ENCODE measurements at places on chromosomes 1 and 21.
A peak's percentile ranks its signal among the peaks of the same experiment; 100 is the strongest.

DNA sequence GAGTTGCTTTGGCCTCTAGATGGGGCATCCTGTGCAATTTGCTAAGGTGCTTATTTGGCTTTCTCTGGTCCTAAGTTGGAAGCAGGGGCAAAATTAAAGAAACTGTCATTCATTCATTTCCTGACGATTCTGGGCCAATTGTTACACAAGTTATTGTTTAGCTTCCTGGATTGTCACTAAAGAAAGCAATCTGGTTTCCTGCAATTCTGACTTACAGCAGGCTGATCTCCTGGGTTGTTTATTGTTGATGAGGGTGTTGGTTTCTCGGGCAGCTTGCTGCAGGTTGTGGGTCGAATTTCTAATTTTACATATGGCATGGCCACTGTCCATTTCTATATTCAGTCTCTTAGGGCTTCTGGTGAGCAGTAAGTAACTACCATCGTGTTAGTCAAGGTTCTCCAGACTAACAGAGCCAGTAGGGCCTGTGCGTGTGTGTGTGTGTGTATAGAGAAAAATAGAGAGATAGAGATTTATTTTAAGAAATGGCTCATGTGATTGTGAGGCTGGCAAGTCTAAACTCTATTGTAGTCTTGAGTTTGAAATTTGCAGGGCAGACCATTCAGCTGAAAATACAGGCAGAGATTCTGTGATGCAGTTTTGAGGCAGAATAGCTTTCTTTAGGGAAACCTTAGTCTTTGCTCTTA lies 30.4 kb downstream of the CTH start:
- no peak for DNase-seq

DNA sequence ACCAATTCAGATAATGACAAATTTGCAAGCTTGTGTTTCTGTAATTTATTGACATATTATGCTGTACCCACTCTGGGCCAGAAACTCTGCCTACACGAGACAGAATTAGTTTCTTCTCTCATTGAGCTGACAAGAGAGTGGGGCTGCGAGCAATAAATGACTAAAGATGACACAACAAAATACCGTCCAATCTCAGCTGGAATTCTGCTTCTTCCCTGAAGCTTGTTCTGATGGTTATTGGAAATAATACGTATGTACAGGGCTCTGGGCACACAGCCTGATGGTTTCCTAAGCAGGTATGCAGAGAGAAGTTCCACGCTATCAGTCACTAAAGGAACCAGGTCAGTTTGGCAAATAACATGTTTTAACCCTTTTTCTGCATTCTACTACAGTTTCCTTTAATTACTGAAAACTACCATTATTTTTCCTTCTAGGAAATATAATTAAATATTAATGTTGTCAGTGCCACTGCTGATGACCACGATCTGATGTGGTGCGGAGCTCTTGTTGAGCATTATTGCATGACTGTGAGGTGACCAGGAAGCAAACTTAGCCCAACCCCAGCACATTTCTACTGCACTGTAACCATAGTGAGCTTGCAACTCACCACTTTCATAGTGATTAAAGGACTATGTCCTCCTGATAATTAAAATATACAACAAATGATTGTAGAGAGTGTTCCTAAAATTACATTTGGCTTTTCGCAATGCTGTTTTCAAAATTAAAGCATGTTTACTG lies 221.4 kb upstream of the L1TD1 start:
- no peak for DNase-seq

DNA sequence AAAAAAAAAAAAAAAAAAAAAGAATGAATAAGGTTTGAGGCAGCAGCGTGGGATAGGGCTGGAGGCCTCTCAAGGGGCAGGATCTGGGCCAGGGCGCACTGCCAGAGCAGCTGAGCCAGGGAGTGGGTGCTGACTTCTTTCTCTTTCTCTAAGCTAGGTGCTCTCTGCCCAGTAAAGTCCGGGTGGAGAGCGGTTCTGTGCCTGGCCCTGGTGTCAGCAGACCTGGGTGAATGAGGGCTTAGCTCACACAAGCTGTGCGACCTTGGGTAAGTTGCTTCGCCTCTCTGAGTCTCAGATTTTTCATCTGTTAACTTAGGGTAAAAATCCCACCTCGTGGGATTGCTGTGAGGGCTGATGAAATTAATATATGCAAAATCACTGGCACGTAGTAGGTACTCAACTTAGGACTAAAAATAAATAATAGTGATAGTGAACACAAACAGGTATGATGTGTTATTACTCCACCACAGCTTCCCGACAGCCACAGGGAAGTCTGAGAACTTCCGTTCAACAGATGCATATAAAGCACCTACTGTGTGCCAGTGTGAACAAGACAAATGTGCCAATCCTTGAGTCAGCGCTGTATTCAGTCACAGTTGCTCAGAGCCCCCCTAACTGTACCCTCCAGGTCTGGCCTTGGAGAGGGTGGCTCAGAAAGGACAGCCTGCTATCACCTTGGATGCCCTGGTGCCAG lies 2.0 kb upstream of the FAM131C start:
- DNase-seq, result peak; percentile 86

DNA sequence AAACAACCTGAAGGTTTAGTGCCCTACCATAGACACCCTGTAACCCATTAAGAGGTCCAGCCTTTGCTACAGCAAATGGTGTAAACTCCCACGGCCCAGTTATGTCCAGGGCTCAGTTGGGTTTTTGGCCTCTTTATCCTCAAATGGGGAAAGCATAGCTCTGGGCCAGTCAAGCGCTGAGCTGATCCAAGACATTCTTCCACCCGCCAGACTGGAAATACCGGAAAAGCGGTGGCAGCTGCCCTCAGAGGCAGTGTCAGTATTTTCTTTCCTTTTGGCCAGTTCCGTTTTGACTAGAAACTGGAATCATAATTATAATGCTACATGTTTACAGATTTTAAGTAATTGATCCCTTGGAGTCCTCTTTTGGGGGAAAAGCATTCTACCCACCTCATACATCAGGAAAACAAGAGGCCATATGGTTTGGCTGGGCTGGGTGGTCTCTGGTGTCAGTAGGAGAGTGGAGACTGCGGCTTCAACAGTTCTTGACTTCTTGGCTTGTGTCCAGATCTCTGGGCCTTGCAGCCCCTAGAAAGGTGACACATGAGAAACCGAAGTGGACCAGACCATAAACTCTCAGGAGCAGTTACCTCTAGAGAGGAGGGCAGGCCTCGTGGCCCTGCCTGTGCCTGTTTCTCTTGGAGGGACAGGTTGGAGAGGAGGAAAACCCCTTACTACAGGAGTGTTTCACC lies 30.2 kb upstream of the CLDN14 start:
- DNase-seq, result no peak

DNA sequence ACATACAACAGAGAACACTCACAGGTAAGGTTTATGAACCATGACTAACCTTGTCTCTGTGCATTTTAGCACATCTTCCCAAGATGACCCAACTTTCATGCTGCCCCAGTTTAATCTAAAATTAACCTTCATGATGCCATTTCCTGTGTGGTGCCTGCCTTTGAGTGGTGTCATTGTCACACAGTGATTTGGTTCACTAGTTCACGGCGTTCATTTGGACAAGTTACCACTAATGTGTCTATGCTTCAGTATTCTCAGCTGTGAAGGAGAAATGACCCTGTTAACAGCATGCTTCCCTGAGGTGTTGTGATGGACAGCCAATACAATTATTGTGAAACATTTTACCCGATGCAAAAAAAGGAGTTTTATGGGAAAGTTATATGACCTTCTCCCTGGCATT lies 693.1 kb downstream of the RWDD3 start:
- no peak for DNase-seq

DNA sequence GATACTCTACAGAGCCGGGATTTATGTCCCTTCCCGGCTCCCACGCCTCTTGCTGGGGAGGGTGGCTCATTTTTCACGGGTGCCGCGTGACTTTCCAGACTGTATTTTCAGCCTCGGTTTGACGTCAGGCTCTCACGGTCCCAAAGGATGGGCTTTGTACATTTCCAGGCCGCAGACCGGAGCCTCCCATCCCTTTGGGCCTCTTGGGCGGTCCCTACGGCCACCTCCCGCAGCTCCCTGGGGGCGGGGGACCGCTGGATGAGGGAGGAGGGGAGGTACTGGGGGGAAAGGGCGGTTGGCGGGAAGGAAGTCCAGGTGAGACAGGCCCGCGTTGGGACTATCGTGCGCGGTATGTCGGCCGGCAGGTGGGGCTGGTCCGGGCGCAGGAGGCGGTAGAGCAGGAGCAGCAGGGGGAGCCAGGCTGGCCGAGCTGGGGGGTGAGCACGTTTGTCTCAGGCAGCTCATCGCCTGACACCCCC lies 17.9 kb downstream of the UBL4B start:
- DNase-seq, result no peak

DNA sequence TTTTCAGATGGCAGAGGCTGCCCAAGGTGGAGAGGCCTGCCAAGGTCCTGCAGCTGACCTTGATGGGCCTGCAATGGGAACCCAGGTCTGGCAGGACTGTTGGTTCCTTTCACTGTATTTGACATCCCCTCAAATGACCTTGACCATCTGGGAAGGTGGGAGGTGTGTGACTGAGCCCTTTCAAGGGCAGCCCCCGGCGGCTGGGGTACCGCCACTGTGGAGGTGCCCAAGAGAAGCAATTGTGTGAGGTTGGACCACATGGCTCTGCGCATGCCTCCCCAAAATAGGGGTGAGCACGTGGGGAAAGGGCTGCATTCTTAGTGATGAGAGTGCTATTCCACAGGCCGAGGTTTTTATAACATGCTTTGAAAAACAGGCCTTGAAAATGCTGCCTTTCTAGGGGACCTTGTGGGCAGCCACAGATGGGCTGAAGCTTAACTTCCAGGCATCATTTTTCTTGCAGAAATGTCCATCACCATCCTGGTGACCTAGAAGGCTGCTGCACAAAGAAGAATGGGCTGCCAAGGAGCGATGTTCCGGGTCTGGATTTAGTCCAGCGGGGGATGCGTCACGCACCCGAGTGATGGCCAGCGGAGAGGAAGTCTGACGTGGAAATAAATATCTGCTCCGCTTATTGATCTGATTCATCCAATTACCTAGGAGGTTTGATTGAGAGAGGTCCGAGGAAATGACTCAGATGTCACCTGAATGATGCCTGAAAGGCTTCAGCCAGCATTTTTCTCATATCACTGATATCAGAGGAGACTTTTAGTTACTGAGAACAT lies 16.5 kb upstream of the UTS2 start:
- no peak for DNase-seq

DNA sequence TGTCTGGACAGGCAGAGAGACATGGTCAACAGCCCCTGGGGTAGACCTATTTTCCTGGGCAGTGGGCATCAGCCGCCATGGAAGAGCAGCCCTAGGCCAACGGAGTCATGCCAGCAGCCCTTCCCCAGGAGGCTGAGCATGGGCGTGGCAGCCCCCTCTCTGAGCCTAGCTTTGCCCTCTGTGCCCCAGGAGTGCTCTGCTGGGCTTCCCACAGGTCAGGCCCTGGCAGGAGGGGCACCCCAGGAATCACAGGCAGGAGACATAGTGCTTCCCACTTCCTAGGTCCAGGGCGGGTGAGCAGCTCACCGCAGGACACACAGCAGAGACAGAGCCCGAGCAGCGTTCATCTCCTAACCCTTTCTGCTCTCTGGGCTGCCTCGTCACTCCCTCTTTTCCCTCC lies 132.8 kb downstream of the GLIS1 start:
- no peak for DNase-seq

- DNase-seq, result no peak
These were observed 26.4 kb downstream of the SHISAL2A start for GRCh38 chr1:52659356-52659755.

DNA sequence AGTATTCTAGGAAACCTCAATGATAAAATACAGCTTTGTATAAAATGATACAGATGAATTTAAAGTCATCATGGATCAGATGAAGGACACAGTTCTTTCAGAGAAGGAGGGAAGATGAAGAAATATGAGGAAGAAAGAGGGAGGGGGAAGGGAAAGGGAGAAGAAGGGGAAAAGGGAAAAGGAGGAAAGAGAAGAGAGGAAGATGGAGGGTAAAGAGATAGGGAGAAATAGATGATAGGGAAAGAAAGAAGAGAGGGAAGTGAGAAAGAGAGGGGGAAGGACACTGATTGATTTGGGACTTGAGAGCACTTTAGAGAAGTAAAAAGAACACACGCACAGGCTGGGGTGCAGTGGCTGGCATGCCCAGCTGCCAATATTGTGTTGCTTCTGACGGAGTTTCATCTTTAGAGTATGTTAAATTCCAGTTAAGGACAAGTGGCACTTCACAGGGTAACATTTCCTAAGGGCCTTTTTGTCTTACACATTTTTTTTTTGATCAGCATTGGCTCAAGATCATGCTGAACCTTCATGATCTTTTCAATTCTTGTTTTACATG lies 235.9 kb upstream of the DMRTA2 start:
- DNase-seq, result no peak

DNA sequence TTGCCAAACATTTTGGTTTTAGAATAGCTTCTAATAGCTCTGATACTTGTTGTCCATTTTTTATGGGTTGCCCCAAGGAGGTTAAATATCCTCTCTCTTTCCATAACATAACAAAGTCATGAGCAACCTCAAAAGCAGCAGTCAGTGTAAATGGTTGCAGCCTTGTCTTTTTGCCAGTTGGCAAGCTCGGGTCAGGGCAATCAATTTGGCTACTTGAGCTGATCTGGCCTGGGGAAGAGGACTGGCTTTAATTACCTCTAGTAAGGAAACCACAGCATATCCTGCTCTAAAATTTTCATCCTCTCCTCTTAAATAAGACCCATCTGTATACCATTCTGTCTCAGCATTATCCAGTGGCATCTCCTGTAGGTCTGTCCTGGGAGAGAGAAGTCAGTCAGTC lies 21.2 kb upstream of the FMO4 start:
- DNase-seq, result no peak

DNA sequence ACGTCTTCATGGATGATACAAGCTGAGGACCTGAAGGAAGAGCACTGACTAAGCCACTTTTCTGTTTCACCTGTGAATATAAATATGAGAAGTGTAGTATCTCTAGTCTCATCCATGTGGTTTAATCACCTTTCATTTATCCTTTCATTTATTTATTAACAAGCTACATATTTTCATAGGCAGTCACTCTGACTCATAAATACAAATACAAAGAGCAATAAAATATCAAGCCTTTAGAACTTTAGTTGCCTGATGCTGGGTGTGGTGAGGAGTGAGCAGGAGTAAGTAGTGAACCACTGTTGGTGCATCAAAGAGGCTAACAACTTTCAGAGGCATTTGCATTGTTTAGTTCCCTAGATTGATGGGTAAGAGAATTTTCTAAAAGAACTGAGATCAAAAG lies 269.0 kb upstream of the C1orf87 start:
- DNase-seq, result no peak

DNA sequence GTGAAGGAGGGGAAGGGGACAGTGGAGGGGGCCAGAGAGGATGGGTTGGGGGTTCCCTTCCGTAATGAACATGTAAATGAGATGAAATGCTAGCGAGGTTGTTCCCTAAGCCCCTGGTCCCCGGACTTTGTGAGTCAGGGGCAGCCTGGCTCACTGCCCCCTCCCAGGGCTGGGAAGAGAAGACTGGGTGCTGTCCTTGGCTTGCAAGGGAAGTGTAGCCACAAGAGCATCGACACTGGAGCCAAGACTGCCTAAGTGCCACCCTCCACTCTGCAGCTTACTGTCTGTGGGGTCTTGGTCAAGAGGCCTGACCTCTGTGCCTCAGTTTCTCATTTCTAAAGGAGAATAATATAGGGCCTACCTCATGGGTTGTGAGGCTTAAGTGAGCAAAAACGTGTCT lies 483 bp downstream of the PEAR1 start:
- peak; percentile 52 for DNase-seq

Data from right cardiac atrium (tissue), 5 donors.